ENCODE measurements at places on chromosomes 7 and 10.
A peak's percentile ranks its signal among the peaks of the same experiment; 100 is the strongest.

GRCh38 chr10:86313621-86314041 lies 53.0 kb downstream of the GRID1 start:
- peak; percentile 58 for DNase-seq

DNA sequence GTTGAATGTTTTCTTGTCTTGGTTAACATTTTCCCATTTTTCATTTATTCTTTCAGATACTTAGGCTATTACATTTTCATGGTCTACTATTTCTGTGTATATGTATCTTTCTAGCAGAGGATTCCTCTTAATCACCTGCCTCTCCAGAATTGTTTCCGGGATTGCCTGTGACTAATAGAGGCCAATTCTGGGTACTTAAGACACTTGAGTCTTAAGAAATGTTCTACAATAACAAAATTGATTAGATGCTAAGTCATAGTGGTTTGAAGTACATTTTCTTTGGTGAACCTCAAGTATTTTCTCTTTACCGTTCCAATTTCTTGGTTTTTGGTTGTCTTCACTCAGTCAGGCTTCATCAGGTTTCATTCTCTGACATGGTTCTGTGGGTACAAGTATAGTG lies 26.4 kb downstream of the BBS9 start:
- DNase-seq, result no peak

- no peak for DNase-seq
These were observed 12.7 kb downstream of the TAS2R38 start for GRCh38 chr7:141960687-141961422.

GRCh38 chr7:2175514-2175913 lies 57.2 kb downstream of the MAD1L1 start:
- no peak for DNase-seq

- no peak for DNase-seq
These were observed 144.4 kb upstream of the NOBOX start for GRCh38 chr7:144547888-144548287.

- no peak for DNase-seq
These were observed 16.6 kb downstream of the COL28A1 start for GRCh38 chr7:7519056-7519455.

DNA sequence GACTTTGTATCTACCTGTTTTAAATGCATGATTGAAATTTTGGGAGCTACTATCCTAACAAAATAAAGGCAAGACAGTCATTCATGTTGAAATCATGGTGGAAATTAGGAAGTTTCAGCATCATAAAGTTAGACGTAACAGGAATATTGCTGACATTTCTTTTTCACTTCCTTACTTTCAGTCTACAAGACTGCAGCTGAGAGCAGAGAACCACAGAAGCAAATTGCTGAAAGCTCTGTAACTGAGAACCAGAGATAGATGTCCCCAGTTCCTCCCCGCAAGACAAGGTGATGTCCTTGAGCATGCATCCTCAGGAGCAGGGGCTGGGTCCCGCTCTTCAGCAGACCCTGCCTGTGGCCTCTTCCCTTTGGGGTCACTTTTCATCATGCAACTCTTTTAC lies 466.3 kb upstream of the POM121L12 start:
- no peak for DNase-seq

GRCh38 chr7:121961089-121961867 lies 88.3 kb downstream of the PTPRZ1 start:
- no peak for DNase-seq

GRCh38 chr7:46764100-46764936 lies 817.6 kb downstream of the TNS3 start:
- no peak for DNase-seq

DNA sequence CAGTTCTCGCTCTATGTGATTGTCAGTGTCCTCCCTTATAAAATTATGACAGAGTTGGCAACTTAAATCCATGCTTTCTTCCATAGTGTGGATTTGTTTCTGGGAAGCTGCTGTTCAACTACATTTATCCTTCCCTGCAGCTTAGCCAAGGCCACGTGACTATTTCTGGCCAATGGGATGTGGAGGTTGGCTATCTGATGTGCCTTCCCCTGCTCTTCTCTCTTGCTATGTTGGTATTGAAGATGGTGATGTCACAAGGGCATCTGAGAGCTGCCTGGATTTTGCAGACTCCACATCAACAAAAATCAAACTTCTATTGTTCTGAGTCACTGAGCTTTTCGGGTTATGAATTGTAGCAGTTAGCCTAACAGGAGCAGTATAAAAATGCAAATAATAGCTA lies 164.9 kb upstream of the RHOBTB1 start:
- DNase-seq, result no peak

- DNase-seq, result no peak
These were observed 276.3 kb downstream of the TFEC start for GRCh38 chr7:115754226-115754625.

- DNase-seq, result no peak
These were observed 96.8 kb downstream of the DKK1 start for GRCh38 chr10:52410916-52411315.

DNA sequence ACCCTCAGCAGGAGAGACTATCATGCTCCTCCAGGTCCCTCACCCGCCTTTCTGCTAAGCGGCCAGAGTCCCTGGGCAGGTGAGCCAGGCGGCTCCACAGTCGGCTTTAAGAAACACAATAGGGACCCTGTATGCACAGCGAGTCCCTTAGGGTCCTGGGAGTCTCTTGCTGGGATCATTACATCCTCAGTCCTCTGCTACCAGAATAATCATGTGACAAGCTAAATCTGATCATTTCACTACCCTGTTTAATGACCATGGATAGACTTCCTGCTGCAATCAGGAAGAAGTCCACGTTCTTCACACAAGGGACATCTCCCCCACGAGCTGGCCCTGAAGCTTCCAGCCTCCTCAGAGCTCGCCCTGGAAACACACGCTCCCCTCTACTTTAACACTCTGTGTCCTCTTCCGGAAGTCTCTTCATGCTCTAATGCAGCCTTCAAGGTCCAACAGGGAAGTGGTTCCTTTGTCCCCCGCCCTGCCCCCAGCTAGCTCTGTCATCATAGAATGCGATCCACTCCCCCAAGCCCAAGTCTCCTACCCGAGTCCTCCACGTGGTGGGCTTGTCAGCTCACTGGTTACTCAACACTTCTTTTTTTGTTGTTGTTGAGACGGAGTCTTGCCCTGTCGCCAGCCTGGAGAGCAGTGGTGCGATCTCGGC lies 101.5 kb downstream of the RNF216 start:
- DNase-seq, result no peak

- DNase-seq, result no peak
These were observed 157.3 kb downstream of the NOC3L start for GRCh38 chr10:94205396-94205831.

DNA sequence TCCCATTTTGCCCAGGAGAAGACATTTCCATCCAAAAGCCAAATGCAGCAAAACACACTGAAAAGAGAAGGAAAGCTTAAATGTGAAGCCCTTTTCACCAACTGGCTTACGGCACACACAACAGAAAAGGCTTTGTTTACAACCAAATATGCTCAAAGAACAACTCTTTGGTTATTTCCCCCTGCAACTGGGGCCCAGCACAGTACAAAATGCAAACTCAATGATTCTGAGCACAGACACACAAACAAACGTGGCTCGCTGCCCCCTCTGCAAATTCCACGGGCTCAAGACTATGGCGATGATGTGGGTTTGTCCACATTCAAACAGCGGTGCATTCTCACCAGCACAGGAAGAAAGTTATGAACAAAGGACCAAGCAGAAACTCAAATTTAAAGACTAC lies 5.3 kb downstream of the CPXM2 start:
- DNase-seq, result no peak

DNA sequence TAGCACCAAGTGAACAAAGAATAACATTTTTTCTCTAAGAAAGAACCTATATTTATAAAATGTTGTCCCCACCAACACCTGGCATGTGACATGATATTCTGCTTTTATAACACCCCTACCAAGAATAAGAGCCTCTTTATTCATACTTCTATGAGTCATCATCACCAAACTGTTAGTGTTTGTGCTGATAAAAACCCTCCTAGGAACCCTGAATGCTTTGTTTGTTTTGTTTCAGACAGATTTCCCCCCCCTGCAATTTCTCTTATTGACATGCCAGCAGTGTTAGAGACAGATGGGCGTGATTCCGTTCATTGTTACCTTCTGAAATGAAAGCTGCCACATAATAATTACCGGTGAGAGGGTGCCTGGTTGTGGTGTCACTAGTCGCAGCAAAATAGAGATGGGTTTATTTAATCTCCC lies 651.1 kb downstream of the SORCS1 start:
- no peak for DNase-seq

- DNase-seq, result no peak
These were observed 46.0 kb downstream of the ABCC2 start for GRCh38 chr10:99828464-99828863.

DNA sequence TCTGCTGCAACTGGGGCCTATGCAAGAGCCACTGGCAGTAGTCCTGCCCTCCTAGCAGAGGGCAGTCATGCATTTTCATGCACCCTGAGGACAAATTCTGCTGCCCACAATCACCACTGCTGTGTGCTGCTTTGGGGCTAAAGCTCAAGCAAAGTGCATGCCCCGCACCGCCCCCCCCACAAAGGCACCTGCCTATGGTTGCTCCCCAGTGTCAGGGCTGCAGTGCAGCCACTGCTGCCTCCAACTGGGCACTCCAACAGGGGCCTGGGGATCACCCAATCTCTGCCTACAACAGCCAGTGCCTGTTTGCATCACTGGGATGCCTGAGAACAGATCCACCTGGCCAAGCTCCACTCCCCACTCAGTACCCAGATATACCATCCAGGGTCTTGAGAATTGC lies 417.0 kb downstream of the HTR7 start:
- DNase-seq, result no peak

- DNase-seq, result no peak
These were observed 29.5 kb upstream of the EBF3 start for GRCh38 chr10:129993621-129994020.

- DNase-seq, result no peak
These were observed 153.2 kb downstream of the NRBF2 start for GRCh38 chr10:63286340-63286739.

- DNase-seq, result no peak
These were observed 5.0 kb downstream of the NOLC1 start for GRCh38 chr10:102157224-102157623.

GRCh38 chr10:45249978-45250693 lies 65.3 kb downstream of the OR13A1 start:
- no peak for DNase-seq

DNA sequence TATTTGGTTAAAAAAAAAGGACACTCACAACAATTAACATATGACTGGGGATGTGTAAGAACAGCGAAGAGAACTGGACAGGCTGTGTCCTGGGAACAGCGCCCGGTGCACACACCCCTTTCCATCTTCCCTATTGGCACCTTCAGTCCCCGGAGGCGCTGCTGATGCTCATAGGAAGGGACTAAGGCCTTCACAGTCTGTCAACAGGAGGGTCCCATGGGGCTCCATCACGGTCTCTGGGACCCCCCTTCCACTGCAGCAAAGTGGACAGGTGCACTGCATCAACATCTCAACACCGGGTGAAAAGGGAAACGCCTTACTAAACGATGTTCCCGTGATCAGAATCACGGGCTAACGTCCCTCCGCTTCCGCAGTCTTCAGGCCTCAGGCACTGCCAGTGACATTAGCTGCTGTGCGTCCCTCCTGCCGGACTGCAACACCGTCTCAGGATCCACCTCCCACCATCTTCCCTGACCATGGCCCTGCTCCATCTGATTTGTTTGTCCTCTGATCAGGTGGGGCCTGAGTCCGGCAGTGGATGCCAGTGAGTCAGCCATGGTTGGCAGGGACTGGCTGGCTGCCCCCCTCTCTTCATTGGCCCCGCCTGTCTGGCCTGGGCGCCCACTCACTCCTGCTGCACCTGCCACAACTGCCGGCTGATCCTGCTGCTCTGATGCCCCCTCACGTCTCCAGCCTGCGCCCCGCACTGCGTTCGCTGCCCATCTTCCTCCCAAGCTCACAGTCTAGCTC lies 614.7 kb downstream of the DNAJB6 start:
- DNase-seq, result no peak

GRCh38 chr10:5604236-5604925 lies 62.0 kb downstream of the ASB13 start:
- no peak for DNase-seq

- no peak for DNase-seq
These were observed 133.1 kb upstream of the AGK start for GRCh38 chr7:141418066-141418465.

- no peak for DNase-seq
These were observed 92.6 kb upstream of the PODXL start for GRCh38 chr7:131649003-131649541.

- no peak for DNase-seq
These were observed 8.1 kb downstream of the CCDC6 start for GRCh38 chr10:59898125-59898835.

GRCh38 chr7:98396768-98397167 lies 4.1 kb downstream of the BAIAP2L1 start:
- no peak for DNase-seq

- DNase-seq, result peak; percentile 17
These were observed 1.2 kb downstream of the PPP1R9A start for GRCh38 chr7:94908323-94909178.

DNA sequence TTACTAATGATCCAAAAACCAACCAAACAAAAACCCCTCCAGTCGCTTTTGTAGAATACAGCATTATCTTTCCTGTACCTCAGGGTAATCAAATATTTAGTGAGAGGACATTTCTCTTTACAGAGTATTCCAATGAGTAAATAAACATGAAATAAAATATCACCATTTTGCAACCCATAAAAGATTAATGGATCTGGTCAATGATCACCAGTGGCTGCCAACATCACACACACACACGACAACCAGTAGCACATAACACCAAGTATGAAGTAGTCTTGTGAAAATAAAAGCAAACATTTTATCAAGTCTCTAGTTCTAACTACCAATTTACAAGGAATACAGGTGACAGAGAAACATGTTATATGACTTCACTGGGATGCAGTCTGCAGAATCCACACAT lies 188.6 kb upstream of the IMMP2L start:
- no peak for DNase-seq

GRCh38 chr10:30639946-30640786 lies 10.6 kb upstream of the LYZL2 start:
- no peak for DNase-seq

GRCh38 chr10:104580321-104580720 lies 60.8 kb upstream of the SORCS3 start:
- DNase-seq, result no peak

- no peak for DNase-seq
These were observed 189.2 kb downstream of the THSD7A start for GRCh38 chr7:11642841-11643240.

DNA sequence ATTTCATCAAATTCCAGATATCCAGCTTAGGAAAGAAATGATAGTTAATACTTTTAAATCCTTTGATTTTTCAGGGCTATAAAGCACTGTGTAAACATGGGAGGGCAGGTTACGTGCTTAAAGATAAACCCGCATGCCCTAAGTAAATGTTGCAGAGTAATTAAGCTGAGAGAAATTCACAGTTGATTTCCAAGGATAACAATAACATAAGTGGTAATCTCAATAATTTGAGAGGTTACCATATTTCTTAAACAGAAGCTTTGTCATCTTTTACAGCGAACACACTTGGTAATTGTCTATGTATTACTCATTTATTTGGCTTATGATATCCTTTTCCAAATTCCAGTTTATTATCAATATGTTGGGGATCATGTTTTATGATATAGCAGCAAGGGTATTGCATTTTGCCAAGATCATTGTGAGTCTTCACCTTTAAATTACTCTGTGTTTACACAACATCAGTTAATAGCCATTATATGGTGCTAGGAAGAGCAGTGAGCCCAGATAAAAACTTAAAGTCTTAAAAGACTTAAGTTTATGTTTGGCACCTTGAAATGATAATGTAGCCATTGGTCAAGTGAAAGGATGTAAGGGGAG lies 15.4 kb downstream of the MGAM start:
- no peak for DNase-seq

GRCh38 chr10:108230478-108231170 lies 1066.1 kb upstream of the SORCS1 start:
- DNase-seq, result no peak

Data from caudate nucleus (tissue), 63 donors.